GDM1 (cell line): ENCODE measurements at places on chromosomes 1 and 21.
A peak's percentile ranks its signal among the peaks of the same experiment; 100 is the strongest.

GRCh38 chr1:19197845-19198244 lies 12.2 kb downstream of the UBR4 start:
- no peak for DNase-seq

DNA sequence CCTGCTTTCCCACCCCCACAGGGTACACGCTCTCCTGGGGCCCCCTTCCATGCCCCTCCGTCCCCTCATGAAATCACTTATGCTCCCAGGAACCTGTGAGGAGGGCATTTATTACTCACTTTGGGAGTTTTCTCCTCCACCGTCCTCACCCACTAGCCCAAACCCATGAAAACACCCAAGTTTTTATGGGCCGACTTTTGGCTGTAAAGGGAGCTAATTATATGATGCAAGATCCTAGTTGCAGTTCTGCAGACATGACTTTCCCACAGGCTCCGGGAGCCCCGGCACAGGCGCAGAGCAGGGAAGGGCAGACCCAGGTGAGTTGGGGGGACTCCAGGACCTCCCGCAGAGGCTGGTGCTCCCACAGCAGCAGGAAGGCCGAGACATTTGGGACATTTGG lies 29.7 kb downstream of the EPHA2 start:
- DNase-seq = no peak

DNA sequence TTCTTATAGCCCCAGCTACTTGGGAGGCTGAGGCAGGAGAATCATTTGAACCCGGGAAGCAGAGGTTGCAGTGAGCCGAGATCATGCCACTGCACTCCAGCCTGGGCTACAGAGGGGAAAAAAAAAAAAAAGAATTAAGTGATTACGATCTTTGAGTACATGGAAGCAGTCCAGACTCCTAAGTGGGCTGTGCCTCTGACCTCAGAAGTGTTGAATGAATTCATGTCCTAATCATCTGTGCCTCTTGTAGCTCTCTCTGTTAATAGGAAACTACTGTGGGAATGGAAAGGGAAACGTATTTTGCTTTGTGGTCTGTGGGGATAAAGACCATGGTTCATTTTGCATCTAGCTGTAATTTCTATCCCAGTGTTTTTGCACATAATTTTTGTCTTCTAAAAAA lies 8.4 kb upstream of the IVNS1ABP start:
- peak; percentile 1 for DNase-seq

GRCh38 chr1:39540504-39541031 lies 36.0 kb downstream of the PABPC4 start:
- DNase-seq = no peak

GRCh38 chr1:8332806-8333205 lies 14.9 kb downstream of the SLC45A1 start:
- DNase-seq = no peak
